ENCODE measurements at places on chromosomes 7 and 10. TPM values are rescaled to one million over a fixed set of nuclear protein-coding genes. Genes with fewer than 3 reads are reported as not detected.

DNA sequence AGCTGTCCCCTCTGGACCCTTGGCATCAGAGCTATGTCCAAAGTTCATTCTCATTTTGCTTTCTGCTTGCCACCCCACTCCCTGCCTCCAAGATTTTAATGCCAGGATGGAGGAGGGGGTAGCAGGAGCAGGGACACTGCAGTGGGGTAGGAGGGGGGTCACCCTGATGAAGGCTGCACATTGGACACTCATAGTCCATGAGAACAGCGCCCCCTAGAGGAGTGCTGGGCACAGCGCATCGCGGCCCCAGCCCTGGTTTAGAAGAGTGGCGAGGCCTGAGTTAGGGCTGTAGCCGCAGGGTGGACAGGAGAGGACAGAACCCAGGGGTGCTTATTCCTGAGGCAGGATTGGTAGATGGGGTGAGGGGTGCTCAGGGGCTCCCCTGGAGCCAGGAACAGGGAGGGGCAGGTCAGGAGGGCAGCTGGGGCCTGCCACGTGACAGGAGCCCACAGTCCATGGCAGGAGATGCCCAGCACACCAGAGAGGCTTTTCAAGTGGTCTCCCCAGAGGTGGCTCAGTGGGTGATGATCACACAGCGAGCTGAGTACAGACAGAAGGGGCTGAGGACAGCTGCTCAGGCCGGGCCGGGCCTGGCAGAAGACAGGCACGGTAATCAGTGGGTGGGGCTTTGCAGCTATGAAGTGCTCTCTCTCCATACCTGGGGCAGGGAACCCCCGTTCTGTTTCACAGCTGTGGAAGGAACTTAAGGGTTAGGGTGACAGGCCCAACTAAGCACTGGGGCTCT, 71.4 kb downstream of the NEURL1 start:
- DNase-seq = peak; percentile 25

GRCh38 chr10:60572511-60573194, 183.0 kb upstream of the ANK3 start:
- DNase-seq = peak; percentile 21

CYP26C1 gene
- polyA plus RNA-seq = 0.02 TPM

DNA sequence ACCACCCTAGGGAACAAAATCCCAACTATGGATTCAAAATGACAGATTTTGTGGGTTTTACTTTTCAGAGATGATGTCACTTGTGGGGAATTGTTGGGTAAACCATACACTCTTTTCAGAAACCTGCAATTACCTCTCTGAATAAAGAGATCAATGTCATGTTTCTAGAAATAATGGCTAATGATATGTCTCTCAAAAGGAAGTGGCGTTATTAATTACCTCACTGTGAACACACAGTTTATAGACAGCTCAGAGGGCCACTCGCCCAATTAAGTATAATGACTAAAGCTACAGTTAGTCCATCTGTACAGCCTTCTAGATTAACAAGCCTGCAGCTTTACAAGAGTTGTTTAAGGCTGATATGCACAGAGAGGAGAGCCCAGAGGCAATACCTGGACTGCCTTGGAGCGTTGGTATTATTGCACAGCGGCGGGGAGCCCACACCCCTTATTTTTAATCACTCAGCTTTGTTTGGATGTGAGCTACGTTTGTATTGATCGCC, 79.5 kb downstream of the RAB11FIP2 start:
- no peak for DNase-seq

DNA sequence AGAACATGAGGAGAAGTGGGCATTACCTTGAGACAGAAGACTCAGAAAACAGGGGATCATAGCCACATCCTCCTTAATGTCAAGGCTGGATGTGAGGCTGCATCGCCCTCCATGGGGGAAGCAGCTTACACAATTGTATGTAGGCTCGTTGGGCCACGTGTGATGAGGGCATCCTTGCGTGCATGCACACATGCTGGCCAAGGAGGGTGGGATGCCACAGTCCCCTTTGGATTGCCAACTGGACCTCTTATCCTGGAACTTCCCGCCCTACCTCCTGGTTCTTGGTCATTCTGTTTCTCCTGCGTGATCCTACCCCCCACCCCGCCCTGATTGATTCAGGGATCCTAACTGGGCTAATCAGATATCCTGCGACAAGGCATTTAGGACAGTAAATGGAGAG, 102.0 kb downstream of the PRKAG2 start:
- DNase-seq = no peak

DNA sequence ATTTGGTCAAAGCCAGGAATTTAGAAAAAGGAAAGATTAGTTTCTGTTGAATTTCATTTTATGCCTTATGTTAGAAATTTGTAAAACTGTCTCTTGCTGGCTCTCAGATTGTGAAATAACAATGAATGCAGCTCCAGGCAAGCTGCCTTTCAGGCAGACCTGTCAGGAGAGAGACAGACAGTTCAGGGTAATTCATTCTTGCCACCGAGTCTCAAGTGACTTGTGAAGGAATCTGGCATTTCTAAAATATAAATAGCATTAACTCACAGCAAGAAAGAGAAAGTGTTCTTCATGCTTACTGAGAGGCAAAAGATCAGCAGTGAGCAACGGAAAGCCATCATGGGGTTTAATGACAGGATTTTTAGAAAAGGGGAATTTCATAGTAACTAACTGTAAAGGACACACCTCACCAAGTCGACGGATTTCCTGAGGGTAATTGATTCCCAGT, 442.3 kb upstream of the AKR1E2 start:
- no peak for DNase-seq

- no peak for DNase-seq
Measured at GRCh38 chr10:43753397-43754061, 104.8 kb upstream of the ZNF32 start.

DNA sequence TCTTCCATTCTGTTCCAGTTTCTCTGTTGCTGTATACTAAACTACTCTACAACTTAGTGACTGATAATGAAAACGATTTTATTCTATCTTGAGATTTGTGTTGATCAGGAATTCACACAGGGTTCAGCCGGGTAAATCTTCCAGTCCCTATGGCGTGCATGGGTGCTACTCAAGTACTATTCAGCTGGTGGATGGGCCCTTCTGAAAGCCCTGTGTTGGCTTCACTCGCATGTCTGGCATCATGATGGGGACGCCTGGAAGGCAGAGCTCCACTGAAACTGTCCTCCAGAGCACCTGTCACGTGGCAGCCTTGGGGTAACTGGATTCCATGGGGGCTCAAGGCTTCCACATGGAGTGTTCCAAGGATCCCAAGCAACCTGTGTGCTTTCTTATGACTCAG, 86.0 kb upstream of the ZMIZ1 start:
- DNase-seq = no peak

- DNase-seq = peak; percentile 33
Measured at GRCh38 chr7:74464931-74465886, 11.5 kb downstream of the GTF2IRD1 start.

DNA sequence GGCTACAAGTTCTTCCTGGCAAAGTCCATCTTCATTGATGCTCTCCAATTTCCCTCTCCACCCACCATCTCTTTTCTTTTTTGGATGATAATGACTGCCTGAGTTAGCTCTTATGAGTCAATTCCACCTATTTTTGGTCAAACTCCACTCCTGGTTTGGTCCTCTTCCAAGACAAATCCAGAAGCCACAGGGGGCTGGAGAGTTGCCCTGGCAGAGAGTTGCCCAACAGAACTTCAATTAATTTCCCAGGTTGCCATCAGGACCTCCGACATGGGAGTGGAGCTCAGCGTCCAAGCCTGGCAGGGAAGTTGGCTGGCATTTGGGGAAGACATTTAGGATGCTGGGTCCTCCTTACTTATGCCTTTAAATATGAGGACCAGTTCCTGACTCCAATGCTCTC, 29.2 kb upstream of the KCNMA1 start:
- DNase-seq = no peak

DNA sequence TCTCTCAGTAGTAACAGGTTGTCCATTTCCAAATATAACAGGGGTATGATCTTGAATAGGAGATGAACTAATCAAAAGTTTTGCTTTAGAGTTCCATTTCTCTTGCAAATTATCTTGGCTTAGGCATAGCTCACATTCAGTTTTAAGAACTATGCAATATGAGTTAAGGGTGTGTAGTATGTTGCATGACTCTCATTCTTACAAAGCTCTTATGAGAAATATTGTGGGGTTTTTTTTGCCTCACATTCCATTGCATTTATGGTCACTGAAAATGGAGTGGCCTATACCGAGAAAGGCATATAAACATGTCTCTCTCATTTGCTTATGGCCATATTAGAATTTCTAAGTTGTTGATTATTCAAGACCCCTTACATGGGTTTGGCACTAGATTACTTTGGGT, 48.5 kb upstream of the LAMB1 start:
- no peak for DNase-seq

PDSS1 gene
- polyA plus RNA-seq = 6.4 TPM

CACNB2 gene
- polyA plus RNA-seq = 13.1 TPM

GRCh38 chr7:157219154-157219553, 80.4 kb downstream of the UBE3C start:
- no peak for DNase-seq

NPTX2 gene
- polyA plus RNA-seq = 3.8 TPM

TUBAL3 gene
- polyA plus RNA-seq = 0.43 TPM

MUC12 gene
- 0.63 TPM for polyA plus RNA-seq

GRCh38 chr10:37379991-37380390, 254.6 kb downstream of the ANKRD30A start:
- no peak for DNase-seq

Data from right cardiac atrium (tissue), 5 donors.